Stimulated activated naive B cell treated with anti-CD40 and anti-IgM and Interleukin-4, amounts not matched to agents 10 μg/mL and 1 μg/mL and 100 μg/mL, for 72 hours (primary cell): ENCODE measurements at places on chromosomes 2 and 18.

DNA sequence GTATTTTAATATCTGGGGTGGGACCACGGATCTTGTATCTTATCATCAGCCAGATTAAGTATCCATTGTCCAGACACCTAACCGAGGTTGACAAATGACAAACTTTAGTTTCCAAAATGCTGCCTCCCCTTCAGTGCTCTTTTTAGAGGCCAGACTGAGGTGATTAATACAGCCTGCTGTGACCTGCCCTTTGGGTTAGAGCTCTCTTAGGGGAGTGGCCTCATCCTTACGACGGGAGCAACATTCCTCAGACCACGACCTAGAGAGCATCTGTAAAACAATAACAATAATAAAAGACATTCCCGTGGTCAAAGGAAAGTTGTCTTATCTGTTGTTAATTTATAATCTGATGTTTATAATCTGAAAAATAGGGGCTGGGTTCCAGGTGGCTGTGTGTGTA lies 405.3 kb downstream of the LPIN1 start:
- no peak for DNase-seq

DNA sequence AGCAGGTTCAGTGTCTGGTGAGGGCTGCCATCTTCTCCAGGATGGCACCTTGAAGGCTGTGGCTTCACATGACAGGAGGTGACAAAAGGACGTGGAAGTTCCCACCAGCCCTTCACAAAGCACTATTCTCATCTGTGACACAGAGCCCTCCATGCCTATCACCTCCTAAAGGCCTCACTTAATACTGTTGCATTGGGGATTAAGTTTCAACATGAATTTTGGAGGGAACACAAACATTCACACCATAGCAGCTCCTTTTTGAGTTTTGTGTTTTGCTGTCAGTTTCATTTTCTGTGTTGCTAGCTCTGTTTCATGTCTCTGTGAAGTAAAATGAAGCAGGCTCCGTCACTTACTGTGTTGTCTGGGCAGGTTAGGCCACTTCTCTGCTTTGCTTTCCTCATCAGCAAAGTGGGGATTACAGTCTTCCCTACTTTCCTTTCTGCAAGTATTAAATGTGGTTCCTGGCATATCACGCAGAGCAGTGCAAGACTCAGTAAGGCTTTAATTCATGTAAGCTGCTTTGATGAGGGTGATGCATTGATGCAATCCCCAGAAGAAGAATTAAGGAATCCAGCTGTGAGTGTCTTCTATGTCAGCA lies 31.6 kb downstream of the LIMS1 start:
- no peak for DNase-seq

DNA sequence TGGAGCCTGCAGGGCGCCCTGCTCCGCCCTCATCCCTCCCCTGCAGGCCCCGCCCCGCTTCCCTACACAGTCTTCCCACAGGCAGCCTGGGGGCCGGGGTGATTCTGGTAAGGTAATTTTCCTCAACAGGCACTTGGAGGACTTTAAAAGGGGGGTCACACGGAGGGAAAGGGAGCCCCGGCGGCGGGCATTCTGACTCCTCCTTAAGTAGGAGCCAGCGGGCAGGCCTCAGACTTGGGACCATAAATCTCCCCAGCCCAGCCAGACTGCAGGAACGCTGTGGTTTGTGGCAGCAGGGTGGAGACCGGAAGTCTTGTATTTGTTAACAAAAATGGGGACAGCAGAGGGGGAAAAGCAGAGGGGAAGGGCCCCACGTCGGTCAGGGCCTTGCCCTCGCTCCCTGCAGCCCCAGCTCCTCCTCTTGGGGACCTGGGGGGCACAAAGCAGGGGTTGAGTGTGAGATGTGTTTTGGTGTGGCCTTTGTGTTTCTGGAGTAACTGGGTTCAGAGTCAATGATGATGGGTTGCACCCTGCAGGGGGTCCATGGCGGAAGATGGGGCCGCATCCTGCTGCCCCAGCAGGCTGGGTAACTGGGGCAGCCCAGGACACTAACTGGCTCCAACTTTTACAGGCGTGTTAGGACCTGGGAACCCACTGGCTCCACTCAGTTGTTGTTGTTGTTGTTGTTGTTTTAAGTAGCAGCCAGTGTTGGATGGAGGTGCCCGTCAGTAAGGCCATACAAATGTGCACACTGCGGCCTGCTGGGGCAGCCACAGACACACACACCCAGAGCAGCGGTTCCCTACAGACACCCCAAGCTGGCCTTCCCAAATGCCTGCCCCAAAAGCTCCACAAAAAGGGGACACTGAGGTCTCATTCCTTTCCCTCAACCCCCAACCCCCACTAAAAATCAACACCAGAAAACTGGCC lies 27.7 kb downstream of the SMAD7 start:
- no peak for DNase-seq

DNA sequence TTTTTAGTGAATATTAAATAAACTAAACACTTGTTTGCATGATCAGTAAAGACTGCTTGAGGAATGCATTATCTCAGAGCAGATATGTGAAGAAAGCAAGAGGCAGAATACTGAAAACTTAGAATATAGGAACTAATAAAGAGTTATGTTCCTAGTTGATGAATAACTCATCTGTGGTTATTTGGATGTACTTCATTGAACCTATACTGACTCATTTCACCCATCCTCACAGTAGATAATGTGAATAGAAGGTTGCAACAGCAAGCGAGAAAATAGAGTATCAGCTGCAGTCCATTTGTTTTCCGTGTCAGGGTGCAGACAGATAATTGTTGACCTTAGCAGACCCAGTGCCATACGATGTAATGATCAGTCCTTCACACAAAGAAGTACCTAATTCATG lies 945.7 kb upstream of the LRRTM1 start:
- no peak for DNase-seq

- no peak for DNase-seq
Measured at GRCh38 chr2:36964496-36965058, 1.8 kb downstream of the STRN start.

DNA sequence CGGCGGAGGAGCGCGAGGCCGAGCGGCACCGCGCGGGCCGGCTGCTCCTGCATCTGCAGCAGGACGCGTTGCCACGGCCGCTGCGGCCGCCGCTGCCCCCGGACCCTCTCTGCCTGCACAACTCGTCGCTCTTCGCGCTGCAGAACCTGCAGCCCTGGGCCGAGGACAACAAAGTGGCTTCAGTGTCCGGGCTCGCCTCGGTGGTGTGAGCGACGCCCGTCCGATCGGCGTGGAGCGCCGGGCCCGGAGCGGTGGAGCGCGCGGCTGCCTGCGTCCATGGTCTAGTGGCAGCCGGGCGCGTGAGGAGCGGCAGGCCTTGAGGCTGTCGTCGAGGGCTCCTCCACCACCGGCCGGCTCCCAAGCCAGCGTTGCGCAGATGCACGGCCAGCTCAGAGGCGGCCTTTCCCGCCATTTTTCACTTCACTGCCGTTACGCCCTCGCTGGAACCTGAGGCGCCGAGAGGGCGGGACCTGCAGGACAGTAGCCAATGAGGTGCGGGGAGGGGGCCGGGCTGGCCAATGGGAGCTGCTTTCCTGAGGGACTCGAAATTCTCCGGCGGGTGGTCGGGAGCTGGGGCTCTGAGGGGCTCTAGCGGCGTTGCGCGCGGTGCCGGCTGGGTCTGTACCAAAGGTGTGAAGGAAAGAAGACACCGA lies 1.9 kb downstream of the TLX2 start:
- peak; percentile 57 for DNase-seq

GRCh38 chr18:54968807-54969206 lies 9.5 kb upstream of the CCDC68 start:
- DNase-seq: no peak

- no peak for DNase-seq
Measured at GRCh38 chr2:53242090-53242489, 525.5 kb upstream of the CHAC2 start.

GRCh38 chr18:24656050-24656449 lies 195.6 kb downstream of the HRH4 start:
- no peak for DNase-seq

DNA sequence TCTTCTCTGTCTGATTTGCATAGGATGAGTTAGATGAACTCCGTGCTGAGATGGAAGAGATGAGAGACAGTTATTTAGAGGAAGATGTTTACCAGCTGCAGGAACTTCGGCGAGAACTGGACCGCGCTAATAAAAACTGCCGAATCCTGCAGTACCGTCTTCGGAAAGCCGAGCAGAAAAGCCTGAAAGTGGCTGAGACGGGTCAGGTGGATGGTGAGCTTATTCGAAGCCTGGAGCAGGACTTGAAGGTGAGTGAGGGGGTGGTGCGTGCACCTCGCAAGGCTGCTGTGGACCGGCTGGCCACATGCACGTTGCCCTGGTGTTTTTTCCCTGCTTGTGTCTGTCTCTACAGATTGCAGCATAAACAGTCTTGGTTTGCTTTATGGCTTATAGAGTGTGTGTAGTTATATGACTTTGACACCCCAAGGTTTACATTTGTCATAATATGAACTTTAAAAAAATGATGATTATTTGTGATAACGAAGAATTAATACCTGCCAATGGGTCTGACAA lies 13.1 kb downstream of the MTCL1 start:
- DNase-seq: no peak

DNA sequence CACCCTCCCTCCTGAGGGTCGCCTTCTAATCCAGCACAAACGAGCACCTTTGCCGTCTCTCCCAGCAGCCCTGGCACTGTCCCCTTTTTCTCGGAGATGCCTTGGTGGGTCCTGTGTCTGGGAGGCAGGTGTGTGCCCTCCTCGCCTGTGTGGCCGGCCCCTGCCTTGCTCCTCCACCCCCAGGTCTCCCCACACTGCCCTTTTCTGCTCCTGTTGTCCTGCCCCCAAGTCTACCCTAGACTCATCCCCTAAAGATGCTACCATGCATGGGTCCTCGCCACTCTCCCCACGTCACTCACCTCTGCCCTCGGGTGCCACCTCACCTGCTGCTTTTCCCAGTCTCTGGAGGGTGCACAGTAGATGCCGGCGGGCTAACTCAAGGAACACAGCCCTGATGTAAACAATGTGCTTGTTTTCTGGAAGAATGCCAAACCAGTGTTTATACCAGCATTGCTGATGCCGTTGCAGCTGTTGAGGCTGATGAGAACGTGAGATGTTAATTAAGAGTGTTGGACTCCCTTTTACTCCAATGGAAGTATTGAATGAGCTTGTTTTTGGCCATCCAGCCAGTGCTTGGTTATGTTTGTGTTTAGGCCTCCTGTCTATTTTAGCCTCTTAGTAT lies 223.1 kb downstream of the AGAP1 start:
- DNase-seq: no peak

- DNase-seq: no peak
Measured at GRCh38 chr2:187003611-187004010, 154.6 kb upstream of the ZSWIM2 start.

GRCh38 chr2:147639891-147640290 lies 204.9 kb upstream of the ACVR2A start:
- DNase-seq: no peak

- DNase-seq: no peak
Measured at GRCh38 chr2:240388471-240389301, 46.8 kb upstream of the GPC1 start.

GRCh38 chr2:3982160-3982559 lies 278.8 kb downstream of the DCDC2C start:
- no peak for DNase-seq

GRCh38 chr2:122908159-122908558 lies 1116.9 kb upstream of the CNTNAP5 start:
- DNase-seq: no peak

- no peak for DNase-seq
Measured at GRCh38 chr2:9407363-9407811, 15.9 kb downstream of the ITGB1BP1 start.

- DNase-seq: no peak
Measured at GRCh38 chr2:207240649-207241048, 74.9 kb upstream of the KLF7 start.

- no peak for DNase-seq
Measured at GRCh38 chr2:241855245-241855887, 3.3 kb downstream of the PDCD1 start.

DNA sequence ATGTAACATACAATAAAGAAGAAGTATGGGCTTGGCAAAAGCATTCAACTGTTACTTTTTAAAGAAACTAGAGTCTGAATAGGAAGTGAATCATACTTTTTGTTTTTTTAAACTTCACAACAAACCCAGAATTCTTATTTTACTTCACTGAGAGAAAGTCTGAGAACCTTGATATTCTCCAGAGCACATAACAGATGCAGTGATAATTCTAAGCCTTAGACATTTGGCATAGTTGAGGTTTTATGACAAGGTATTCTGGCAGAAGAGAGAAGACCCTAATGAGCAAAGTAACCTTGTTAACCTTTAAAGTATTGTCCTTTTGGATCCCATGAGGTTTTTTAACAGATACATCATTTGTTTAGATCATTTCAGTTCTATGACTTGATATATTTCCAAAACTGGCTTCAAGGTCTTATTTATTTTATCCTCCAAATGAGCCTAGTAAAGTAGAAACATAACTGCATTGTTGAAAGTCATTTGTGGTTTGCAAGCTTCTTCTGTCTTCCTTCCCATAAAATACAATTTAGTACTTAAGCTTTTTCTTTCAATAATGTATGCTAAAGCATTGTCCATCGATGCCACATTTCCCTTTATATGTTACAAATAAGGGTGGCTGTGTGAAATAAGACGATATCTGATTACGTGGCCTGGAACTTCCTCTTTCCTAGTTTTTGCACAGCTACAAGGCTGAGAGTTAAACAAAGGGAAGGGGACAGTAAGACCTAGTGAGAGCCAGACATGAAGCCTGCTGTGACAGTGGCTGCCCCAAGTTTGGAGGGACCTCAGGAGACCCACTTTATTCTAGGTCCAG lies 86.1 kb upstream of the ITPRID2 start:
- no peak for DNase-seq

DNA sequence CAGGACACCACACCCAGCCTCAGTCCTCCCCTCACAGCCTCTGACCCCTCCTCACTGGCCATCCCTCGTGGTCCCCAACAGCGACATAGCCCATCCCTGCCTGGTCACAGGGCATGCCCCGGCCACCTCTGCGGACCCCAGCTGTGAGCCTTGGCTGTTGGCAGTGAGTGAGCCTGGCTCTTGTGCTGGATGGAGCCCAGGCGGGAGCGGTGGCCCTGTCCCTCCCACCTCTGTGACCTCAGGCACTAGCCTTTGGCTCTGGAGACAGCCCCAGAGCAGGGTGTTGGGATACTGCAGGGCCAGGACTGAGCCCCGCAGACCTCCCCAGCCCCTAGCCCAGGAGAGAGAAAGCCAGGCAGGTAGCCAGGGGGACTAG lies 7.9 kb downstream of the DES start:
- no peak for DNase-seq

DNA sequence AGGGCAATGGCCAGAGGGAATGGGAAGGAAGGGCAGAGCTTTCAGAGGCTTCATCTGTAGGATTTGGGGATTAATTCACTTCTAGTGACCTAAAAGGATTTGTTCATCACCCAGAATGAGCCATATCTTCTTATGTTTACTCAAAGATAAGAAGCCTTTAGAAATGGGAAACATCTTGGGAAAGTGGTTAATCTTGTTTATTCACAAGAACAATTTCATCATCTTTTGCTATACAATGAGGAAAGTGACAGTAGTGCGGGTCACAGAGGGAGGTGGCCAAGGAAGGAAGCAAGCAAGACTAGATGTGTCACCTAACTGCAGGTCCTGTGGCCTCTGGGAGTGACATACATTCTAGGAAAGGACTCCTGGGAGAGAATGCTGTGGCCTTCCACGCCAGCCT lies 140.4 kb upstream of the ALPP start:
- DNase-seq: no peak

DNA sequence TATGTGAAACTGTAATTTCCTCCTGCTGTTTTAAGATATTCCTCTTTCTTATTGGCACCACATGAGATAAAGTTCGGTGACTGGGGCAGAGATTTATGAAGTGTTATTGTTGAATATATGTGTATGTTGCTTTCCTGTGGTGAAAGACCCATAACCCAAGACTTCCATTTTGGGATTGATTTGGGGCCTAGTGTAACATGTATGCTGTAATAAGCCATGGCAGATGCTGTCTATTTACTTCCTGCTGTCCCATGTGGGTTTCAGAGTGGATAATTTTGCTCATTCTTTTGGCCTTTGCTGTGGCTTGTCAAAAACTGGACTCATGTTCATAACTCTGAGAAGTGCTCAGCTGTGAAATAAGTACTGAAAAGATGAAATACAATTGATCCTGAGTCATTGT lies 10.8 kb upstream of the MYO1B start:
- DNase-seq: no peak
